ENCODE measurements at places on chromosomes 12 and 14. TPM values are rescaled to one million over a fixed set of nuclear protein-coding genes. Genes with fewer than 3 reads are reported as not detected.

Gene PTPRB
- not detected for total RNA-seq

Gene LIN7A
- total RNA-seq, result not detected

Gene DHRS2
- total RNA-seq, result 0.50 TPM

Gene SARNP
- 102 TPM for total RNA-seq

Gene SLC4A8
- total RNA-seq, result 2.9 TPM

Gene C14orf180
- total RNA-seq, result not detected

Gene KRT75
- total RNA-seq, result not detected

Gene GDF3
- not detected for total RNA-seq

Gene DPF3
- 7.4 TPM for total RNA-seq

Gene TMEM52B
- total RNA-seq, result not detected

Gene CLEC2A
- total RNA-seq, result not detected

Gene VRTN
- not detected for total RNA-seq

Gene GUCY2C
- total RNA-seq, result not detected

Gene MED13L
- total RNA-seq, result 97.1 TPM

Gene SNRPF
- total RNA-seq, result 23.2 TPM

Gene ZNF384
- total RNA-seq, result 95.4 TPM

Gene PRKAG1
- 62.5 TPM for total RNA-seq

Gene TAS2R14
- total RNA-seq, result 2.9 TPM

Gene NRL
- 3.1 TPM for total RNA-seq

Gene TUBA1A
- total RNA-seq, result 94.8 TPM

Gene SIX6
- total RNA-seq, result not detected

Gene LUM
- total RNA-seq, result not detected

Gene PLEKHD1
- total RNA-seq, result 0.19 TPM

Gene APOLD1
- total RNA-seq, result 14.4 TPM

Gene AICDA
- total RNA-seq, result not detected

Gene MGP
- total RNA-seq, result 0.20 TPM

Gene PLBD1
- total RNA-seq, result not detected

Gene KDM2B
- 72.7 TPM for total RNA-seq

Gene ATN1
- 27.3 TPM for total RNA-seq

Gene PDZRN4
- not detected for total RNA-seq

Gene PYGL
- not detected for total RNA-seq

Gene PPM1H
- total RNA-seq, result not detected

Gene SYT10
- not detected for total RNA-seq

Gene ART4
- total RNA-seq, result not detected

Gene RASSF9
- not detected for total RNA-seq

Gene CCDC85C
- 10.9 TPM for total RNA-seq

Gene FAM222A
- 0.73 TPM for total RNA-seq

Gene KRT3
- total RNA-seq, result not detected

Gene IRAK4
- 41.4 TPM for total RNA-seq

Gene DPPA3
- total RNA-seq, result not detected

All from activated CD4-positive, alpha-beta T cell treated with anti-CD3 and anti-CD28 coated beads, Interleukin-2, amount 10 ng/mL, durations not matched to agents 7 days and 5 days (primary cell).